Stimulated activated CD4-positive, alpha-beta T cell treated with anti-CD3 and anti-CD28 coated beads, Interleukin-1b, Interleukin-23, amount 100 ng/mL, for 24 hours (primary cell): ENCODE measurements at places on chromosomes 7 and 10.
A peak's percentile ranks its signal among the peaks of the same experiment; 100 is the strongest.

- no peak for DNase-seq
Measured at GRCh38 chr10:120131183-120131582, 238.7 kb downstream of the SEC23IP start.

- no peak for DNase-seq
Measured at GRCh38 chr10:60246382-60246781, 143.3 kb downstream of the ANK3 start.

DNA sequence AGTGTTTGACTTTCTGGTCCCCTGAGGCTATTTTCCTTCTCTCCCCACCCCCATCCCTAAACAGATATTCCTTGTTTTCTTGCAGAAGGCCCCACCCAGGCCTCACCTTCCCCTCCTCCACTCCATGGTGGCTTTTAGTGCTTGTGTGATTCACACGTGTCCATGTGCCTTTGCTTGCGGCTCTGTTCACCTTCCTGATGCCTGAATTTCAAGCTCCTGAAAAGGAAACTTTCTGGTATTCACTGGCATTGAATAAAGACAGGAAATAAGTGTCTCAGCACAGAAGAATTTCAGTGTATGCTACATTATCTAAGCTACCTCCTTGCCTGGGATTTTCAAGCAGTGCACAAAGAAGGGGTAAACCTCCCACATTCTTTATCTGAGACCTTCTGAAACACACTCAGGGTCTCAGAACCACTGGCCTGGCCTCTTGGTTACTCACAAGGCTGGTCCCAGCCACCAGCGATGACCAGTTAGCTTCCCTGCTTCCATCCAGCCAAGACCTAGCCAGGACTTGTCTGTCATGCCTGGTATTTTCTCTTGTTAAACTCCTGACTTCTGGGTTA is 17.2 kb upstream of the UBE2H start:
- DNase-seq, result no peak

DNA sequence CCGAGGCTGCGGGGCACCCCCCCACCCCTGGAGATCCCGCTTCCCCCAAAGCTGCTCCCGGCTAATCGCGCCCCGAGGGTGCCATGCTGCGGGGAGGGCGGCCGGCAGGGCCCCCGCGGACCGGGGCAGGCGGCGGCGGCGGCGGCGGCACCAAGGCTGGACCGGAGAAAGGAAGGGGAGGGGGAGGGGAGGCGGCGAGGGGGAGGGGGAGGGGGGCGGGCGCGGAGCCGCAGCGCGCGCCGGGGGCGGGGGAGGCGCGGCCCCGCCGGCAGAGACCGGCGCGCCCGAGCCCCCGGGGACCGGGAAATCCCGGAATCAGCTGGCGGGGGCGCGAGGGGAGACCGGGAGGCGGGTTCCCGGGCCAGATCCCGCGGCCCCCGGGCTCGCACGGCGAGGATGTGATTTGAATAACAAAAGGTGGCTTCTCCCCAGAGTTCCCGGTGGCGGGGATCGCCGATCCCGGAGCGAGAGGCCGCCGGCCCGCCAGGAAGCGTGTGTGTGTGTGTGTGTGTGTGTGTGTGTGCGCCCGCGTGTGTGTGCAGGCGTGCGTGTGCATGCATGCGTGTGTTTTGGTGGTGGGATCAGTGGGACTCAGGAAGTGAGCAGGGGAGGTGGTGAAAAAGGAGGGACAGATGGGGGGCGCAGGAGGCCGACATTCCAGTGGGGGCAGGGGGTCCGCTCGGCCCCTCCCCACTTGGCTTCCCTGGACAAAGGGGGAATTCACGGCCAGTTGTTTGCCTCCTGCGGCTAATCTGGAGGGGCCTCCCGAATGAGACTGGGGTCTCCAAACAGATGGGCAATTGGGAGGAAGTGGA is 99.5 kb downstream of the HIP1 start:
- peak; percentile 16 for DNase-seq
